Hindlimb muscle (tissue), 1 donor: ENCODE measurements at places on chromosomes 11 and 22.

GRCh38 chr11:14500181-14500651, 605 bp upstream of the COPB1 start:
- peak; percentile 61 for DNase-seq

GRCh38 chr11:73095613-73096012, 46.5 kb downstream of the FCHSD2 start:
- DNase-seq: no peak

- no peak for DNase-seq
These were observed 152.9 kb downstream of the TENM4 start for GRCh38 chr11:79287952-79288351.

DNA sequence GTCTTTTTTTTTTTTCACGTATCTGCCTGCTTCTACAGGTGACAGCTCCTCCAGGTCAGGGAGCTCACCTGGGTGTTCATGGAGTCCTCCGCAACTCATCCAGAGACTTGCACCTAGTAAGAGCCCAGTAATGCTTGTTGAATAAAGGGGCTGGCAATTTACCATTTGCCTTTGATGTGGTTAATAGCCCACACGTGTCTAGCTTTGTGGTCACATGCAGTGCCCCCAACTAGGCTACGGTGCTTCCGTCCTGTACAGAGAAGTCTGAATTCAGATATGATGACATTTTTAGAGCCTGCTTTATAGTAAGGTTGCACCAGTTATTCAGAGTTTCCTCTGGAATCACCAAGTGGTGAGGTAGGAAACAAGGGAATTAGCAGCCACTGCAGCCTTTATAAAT, 199.4 kb upstream of the MTMR2 start:
- DNase-seq: no peak

GRCh38 chr11:46339816-46340215, 7.4 kb upstream of the DGKZ start:
- no peak for DNase-seq

DNA sequence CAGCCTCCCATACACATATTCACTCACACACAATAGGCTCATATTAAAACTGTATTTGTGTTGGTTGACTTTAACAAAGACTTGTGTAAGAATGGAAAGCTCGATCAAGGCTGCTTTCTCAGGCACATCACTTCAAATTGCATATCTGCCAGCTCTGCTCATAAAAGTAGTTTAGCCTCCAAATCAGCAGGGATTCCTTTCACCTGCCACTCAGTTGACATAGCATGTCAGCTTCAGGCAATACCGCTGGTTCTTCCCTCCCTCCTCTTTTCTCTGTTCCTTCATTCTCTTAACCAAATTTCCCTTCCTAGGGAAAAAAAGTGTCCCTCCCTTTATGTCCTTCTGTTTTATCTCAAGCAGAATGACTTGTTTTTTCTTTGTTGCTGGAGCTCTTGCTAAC, 450.4 kb upstream of the LARGE1 start:
- no peak for DNase-seq

DNA sequence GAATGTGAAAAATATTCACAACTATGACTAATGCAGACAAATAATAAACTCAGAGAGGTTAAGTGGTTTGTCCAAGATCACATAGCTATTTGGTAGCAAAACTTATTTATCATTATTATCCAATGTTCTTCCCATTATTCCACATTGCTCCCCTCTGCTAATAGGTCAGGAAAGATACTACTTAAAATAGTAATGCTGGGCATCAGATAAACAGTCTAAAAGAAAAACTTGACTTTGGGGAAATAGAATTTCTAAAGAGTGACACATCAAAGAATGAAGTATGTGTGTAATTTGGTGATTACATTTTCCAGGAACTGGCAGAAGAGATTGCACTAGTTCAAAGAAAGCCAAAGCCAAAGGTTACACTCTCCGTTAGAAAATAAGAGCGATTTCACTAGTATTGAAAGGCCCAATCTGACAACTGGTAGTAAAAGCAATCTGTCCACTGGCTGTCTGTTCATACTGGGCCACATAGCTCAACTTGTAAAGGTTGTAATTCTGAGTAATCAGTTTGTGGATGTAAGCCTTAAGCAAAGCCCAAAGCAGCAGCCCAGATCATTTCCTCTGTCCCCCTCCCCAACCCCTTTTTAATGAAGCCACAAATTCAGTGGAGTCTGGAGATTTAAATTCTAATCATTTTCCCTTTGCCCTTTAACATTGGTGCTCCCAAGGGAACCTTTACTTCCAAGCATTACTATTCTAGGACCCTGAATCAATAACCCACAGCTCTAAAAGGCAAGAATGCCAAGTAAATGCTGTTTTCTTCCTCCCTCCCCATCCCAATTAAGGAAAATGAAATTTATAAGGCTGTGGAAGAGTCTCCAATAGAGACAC, 283.5 kb downstream of the TTC28 start:
- DNase-seq: no peak

- no peak for DNase-seq
These were observed 23.0 kb downstream of the SCN4B start for GRCh38 chr11:118129471-118130172.

- no peak for DNase-seq
These were observed 13.2 kb downstream of the RAC2 start for GRCh38 chr22:37230673-37231405.

DNA sequence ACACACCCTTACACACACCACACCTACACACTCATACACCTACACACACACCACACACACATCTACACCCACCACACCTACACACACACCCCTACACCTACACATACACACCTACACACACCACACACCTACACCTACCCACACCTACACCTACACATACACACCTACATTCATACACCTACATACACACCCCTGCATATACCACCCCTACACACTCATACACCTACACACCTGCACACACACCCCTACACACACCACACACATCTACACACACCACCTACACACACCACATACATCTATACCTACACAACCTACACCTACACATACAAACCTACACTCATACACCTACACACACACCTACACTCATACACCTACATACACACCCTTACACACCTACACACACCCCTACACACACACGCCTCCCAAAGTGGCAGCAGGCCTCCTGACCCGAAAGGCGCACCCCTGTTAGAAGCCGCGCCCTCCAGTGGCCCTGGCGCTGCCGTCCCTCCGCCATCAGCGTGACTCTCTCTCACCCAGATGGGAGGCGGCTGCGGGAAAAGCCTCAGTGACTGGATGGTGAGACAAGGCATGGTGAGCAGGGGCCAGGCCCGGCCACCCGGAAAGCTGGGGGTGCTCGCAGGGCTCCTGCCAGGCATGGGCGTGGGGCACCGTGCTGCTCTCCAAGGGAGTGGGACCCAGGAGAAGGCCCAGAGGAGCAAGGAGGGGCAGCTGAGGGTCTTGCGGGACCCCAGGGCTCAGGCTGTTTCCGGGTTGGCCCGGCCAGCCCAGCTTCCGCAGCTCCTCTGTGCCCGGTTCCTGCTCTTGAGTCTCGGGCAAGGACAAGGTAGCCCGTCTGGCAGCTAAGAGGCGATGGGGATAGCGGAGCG, 37.0 kb upstream of the HMOX1 start:
- no peak for DNase-seq

- DNase-seq: no peak
These were observed 58.5 kb downstream of the IGLL5 start for GRCh38 chr22:22946131-22946530.

GRCh38 chr11:9664276-9665171, 647 bp downstream of the SWAP70 start:
- DNase-seq: peak; percentile 38

DNA sequence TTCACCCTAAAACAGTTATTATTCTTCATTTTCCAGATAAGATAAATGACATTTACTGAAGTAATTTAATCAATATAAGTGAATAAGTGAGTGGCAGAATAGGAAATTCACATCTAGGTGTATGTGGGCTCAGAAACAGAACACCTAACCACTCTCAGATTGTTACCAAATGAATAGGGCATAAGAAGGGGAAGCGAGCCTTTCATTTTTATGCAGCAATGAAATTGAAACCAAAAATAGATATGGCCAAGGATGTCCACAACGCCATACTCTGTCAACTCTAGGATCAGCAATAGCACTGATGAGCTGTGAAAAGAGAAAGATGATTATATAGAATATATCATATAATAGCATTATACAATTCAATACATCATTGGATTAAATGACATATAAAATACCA, 398.1 kb upstream of the API5 start:
- no peak for DNase-seq

- DNase-seq: peak; percentile 73
These were observed at the start of gene GRK3 for GRCh38 chr22:25564320-25564978. GRK3 (plus strand) TSS chr22:25564675; CDS start chr22:25565041, 366 bp downstream.

DNA sequence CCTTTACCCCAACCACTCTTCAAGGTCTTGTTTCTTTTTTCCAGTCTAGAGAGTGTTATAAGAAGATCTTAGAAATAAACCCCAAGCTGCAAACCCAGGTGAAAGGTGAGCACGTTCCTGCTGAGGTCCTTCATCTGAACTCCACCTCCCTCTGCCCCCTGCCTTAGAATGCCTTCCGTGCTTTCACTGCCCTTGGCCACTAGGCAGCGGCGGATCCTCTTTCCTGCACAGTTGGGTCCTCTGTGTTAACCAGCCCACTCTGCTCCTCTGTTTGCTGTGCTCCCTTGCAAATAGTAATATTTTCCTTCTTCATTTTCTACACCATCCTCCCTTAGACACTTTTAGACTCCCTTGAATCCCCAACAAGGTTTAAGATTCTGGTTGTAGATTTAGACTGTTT, 24.3 kb downstream of the TTC12 start:
- no peak for DNase-seq

GRCh38 chr11:35064114-35064800, 74.7 kb upstream of the CD44 start:
- no peak for DNase-seq

GRCh38 chr11:75775056-75775455, 6.5 kb downstream of the DGAT2 start:
- DNase-seq: no peak

GRCh38 chr22:24894998-24895397, 51.5 kb downstream of the LHFPL7 start:
- peak; percentile 77 for DNase-seq

- no peak for DNase-seq
These were observed 85.2 kb upstream of the LINC01488 start for GRCh38 chr11:69396051-69396947.

DNA sequence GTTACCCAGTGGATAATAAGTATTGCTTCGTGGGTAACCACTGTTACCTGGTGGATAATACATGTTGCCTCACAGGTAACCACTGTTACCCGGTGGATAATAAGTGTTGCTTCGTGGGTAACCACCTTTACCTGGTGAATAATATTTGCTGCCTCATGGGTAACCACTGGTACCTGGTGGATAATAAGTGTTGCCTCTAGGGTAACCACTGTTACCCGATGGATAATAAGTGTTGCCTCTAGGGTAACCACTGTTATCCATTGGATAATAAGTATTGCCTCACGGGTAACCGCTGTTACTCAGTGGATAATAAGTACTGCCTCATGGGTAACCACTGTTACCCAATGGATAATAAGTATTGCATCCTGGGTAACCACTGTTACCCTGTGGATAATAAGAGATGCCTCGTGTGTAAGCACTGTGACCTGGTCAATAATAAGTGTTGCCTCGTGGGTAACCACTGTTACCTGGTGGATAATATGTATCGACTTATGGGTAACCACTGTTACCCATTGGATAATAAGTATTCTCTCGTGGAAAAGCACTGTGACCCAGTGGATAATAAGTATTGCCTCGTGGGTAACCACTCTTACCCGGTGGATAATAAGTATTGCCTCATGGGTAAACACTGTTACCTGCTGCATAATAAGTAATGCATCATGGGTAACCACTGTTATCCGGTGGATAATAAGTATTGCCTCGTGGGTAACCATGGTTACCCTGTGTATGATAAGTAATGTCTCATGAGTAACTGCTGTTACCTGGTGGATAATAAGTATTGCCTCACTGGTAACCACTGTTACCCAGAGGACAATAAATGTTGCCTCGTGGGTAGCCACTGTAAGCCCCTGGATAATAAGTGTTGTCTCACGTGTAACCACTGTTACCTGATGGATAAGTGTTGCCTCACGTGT, 20.1 kb upstream of the NXPE4 start:
- no peak for DNase-seq

- DNase-seq: no peak
These were observed 210.0 kb downstream of the NAV2 start for GRCh38 chr11:19922689-19923035.

- no peak for DNase-seq
These were observed 396.2 kb downstream of the BUD13 start for GRCh38 chr11:116376547-116376946.

- DNase-seq: no peak
These were observed 3.2 kb upstream of the SYT8 start for GRCh38 chr11:1831338-1832210.

GRCh38 chr11:34314936-34315335, 42.9 kb downstream of the ABTB2 start:
- DNase-seq: peak; percentile 61

GRCh38 chr22:29300467-29300806, 6.0 kb upstream of the GAS2L1 start:
- DNase-seq: no peak
